Activated CD4-positive, alpha-beta T cell treated with anti-CD3 and anti-CD28 coated beads, Interleukin-2, amount 10 ng/mL, durations not matched to agents 24 days and 14 days (primary cell): ENCODE measurements at places on chromosomes 6 and 20. TPM values are rescaled to one million over a fixed set of nuclear protein-coding genes. Genes with fewer than 3 reads are reported as not detected.

GRCh38 chr6:21999741-22000140, 297.1 kb downstream of the PRL start:
- H3K4me3 ChIP-seq = no peak overlapping the region
- H3K27ac ChIP-seq = no peak overlapping the region
- DNase-seq = no peak
- H3K36me3 ChIP-seq = no peaks in the 10 kb centered on the region
- H3K27me3 ChIP-seq = peaks cover 6% of the 10 kb centered on the region

- H3K4me1 ChIP-seq = no peaks in the 10 kb centered on the region
- H3K27me3 ChIP-seq = peaks cover 11% of the 10 kb centered on the region
- H3K4me3 ChIP-seq = no peak overlapping the region
- DNase-seq = no peak
- no peak overlapping the region for H3K27ac ChIP-seq
Measured at GRCh38 chr6:44478158-44478557, 90.7 kb downstream of the CDC5L start.

DNA sequence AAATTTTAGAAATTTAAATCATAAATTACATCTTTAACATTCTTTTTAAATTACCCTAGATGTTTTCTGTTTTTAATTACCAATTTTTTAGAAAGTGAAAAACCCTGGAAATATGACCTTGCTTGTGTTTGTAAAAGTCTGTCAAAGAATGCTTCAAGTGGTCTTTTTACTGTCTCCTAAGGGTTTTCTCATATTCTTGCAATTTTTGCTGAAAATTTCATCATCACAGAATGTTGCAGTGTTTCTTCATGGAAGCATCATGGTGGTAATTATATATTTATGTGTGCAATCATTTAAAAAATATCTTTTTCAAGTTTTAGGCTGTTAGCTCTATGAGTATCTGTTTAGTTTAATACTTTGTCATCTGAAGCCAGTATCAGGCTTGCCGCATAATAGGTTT, 178.2 kb downstream of the HDGFL1 start:
- no peaks in the 10 kb centered on the region for H3K36me3 ChIP-seq
- no peak overlapping the region for H3K4me3 ChIP-seq
- H3K27me3 ChIP-seq = no peaks in the 10 kb centered on the region
- no peak overlapping the region for H3K27ac ChIP-seq
- no peak for DNase-seq

DNA sequence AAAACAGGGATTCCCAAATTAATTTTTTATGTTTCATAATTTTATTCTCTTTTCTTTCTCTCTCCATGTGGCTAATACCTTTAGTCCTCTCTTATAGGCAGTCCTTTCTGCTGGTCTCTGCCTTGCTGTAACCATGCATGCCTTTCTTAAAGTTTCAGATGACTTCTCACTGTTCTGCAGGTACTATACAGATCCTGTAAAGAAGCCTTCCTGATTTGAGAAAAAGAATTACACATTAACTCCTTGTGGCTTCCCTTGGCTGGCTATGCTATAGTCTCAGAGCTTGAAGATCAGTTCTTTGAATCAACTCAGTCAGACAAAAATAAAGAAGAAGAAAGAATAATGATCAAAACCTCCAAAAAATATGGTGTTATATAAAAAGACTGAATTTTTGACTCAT, 7.3 kb upstream of the GPR63 start:
- no peak overlapping the region for H3K27ac ChIP-seq
- no peak overlapping the region for H3K4me3 ChIP-seq
- no peaks in the 10 kb centered on the region for H3K36me3 ChIP-seq
- H3K4me1 ChIP-seq = peaks cover 2% of the 10 kb centered on the region
- peaks cover 35% of the 10 kb centered on the region for H3K27me3 ChIP-seq

DNA sequence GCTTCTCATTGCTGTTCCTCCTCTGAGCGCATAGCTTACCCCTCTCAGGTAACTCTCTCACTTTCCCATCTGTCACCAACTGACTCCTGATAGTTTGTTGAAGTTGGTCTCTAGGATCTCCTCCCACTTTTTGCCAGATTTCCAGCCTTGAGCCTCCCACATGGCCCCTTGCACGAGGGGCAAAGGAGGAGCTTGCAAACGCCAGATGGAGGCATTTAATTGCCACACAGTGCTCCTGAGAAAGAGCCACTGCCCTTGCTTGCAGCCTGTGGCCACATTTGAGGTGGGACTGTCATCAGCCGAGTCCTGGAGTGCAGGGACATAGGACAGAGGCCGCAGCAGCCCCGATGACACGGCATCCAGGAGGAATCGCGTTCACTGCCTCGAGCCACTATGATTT, 348.7 kb downstream of the SMOC2 start:
- no peaks in the 10 kb centered on the region for H3K4me1 ChIP-seq
- H3K4me3 ChIP-seq = no peak overlapping the region
- H3K36me3 ChIP-seq = no peaks in the 10 kb centered on the region
- H3K27me3 ChIP-seq = no peaks in the 10 kb centered on the region
- DNase-seq = no peak
- no peak overlapping the region for H3K27ac ChIP-seq

The POM121L2 gene
- total RNA-seq = not detected in 2 replicates

The SYCP2 gene
- total RNA-seq = 5.2 and 5.3 TPM in 2 replicates

The ZC3H12D gene
- total RNA-seq = 79.6 and 79.8 TPM in 2 replicates
